ENCODE measurements at places on chromosomes 2 and 18. TPM values are rescaled to one million over a fixed set of nuclear protein-coding genes. Genes with fewer than 3 reads are reported as not detected.
A peak's percentile ranks its signal among the peaks of the same experiment; 100 is the strongest.

GRCh38 chr2:85754313-85755095, 713 bp downstream of the ATOH8 start:
- no peak for DNase-seq

NEMP2 gene
- polyA plus RNA-seq = 0.80 TPM

GRCh38 chr2:229712136-229712535, 2.2 kb downstream of the DNER start:
- no peak for DNase-seq

GRCh38 chr18:3885209-3885792, 435.3 kb downstream of the TGIF1 start:
- no peak for DNase-seq

DNA sequence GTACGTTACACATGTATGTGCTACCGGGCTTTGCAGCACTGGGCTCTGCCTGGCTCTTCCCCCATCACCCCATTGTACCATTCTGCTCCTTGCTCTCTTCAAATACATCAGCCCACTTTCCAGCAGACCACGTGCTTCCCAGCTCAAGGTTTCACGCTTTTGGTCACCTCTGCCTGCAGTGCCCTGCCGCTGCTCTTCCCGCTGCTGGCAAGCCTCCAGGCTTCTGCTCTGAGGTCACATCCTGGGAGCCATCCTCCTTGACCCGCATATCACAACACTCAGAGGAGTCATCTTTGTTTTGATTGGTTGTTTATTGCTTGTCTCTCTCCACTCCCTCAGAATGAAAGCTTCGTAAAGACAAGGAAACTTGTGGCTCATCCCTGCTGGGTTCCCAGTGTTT, 34.1 kb downstream of the KIF5C start:
- no peak for DNase-seq

ALPG gene
- polyA plus RNA-seq = not detected

DNA sequence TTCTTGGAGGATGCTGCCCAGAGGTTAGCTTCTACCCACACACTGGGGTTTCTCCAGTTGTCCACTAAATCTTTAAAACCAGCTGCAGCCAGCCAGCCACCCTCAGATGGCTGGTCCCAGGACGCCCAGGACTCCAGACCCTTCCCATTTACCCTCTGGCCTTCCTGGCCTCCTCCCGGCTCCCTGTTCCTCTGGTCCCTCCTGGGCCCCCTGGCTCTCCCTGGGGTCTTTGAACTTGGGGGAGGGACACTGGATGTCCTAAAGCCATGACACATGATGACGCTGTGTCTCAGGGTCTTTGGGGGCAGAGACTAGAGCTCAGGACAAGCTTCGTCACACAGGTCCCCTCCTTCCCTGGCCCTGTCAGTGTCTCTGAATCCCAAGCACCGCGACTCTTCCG, 201.1 kb upstream of the HDAC4 start:
- DNase-seq = no peak

DNA sequence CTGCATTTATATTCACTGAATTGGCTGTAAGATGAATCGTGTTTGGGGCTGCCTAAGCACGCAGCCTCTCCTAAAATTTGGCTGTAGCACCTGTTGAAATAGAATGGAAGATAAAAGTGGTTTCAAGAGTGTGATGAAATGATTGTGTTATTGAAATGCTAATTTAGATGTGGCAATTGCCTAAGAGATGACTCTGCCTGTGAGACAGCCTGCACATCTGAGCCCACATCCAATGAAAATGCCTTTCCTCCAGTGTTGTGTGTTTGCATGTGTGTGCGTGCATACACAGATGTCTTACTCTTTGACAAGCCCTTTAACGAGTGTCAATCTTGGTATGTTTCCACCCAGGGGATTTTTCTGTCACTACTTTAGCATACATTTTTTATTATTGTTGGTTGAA, 346.9 kb downstream of the MEIS1 start:
- no peak for DNase-seq

DNA sequence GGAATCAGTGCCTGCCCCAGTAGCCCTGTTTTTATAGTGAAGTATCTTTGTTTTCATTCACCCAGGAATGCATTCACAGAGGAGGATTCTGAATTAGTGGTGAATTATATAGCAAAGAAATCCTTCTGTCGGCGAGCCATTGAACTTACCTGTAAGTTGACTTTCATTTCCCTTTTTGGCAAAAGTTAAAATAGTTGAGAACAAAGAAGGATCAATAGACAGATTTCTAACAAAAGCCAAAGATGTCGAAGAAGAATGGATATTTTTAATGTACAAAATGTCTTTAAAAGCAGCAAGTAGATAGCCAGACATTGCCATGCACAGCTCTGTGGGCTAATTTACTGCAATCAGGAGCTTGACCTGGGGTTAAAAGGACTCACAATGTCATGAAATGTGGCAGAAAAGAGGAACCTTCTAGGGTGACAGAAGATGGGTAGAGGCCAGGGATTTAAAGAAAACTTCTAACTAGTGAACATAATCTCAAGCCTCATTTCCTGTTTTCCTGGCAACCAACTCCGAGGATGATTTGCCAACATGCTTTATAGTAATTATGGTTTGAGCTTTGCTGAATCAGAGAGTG, 53.8 kb upstream of the TMEM87B start:
- DNase-seq = no peak

RND3 gene
- 4.5 TPM for polyA plus RNA-seq

DNA sequence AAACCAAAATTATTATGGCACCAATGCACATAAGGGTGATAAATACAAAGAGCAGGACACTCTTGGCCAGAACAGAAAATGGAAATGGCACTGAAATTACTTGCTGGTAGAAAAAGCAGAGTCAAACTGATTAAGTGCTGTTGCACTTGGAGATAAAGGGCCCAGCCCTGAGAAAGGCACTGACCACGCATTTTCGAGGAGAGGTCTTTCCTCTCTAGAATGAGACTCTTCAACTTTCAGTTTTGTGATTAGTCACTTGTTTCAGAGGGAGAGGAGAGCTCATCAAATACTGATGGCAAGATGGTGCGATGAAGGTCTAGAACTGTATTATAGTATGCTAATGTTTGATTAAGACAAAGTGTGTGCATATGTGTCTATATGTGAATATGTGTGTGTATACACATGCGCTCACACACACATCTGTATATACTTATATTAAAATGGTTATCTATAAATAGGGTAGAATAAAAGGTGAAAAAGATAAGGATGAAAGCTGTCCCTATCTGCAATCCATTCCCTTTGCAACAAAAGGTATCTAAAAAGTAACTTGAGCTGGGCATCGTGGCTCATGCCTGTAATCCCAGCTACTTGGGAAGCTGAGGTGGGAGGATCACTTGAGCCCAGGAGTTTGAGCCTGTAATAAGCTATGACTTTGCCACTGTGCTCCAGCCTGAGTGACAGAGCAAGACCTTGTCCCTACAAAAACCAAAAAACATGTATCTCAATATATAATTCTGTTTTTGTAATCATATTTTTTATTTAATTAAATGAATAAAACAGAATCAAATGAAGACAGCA, 48.8 kb upstream of the ZDBF2 start:
- DNase-seq = no peak

GRCh38 chr2:60364491-60364890, 189.0 kb downstream of the BCL11A start:
- no peak for DNase-seq

DNA sequence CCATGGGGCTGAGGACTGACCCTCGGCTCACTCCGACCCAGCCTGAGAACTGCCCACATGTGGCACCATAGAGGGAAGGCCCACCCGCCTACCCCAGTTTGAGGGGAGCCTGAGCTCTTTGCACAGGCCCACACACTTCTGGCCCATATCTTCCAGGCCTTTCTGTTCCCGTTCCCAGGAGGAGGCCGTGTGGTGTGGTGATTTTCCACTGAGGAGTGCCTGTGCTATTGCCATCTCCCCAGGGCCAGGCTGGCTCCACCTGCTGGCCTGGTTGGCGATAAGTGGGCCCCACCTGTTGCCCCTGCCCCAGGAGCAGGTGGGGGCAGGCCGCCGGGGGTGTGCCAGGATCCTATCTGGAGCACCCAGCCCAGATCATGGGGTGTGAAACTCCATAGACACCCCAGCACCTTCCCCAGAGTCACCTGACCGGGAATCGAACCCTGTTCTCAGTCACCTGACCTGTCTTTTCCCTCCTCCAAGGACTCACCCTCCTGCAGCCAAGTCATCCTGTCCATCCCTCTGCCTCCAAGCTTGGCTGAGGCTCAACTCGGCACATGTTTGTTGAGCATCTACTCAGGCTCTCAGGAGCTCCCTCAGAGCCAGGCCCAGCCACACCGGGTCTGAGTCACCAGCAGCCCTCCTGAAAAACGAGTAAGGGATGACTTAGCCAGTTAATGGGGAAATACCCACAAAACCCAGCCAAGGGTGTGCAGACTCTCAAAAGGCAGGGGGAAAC, 120.1 kb downstream of the CYP26B1 start:
- DNase-seq = no peak

- no peak for DNase-seq
Observed at GRCh38 chr2:233084488-233084887, 24.3 kb downstream of the INPP5D start.

DNA sequence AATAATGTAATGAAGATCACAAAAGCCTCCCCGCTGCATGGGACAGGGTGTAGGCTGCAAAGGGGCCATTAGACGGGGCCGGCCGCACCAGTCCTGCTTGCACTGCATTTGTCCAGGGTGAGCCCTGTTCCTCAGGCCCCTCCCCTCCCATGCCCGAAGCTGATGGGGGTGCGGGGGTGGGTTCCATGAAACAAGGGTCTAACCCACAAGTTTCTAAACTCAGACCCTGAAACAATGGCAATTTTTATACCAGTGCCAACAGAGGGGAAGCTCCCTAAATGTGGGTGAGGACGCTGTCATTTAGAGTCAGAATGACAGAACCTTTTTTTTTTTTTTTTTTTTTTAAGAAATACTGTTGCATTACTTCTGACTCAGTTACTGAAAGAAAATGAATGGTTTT, 39.7 kb downstream of the HS6ST1 start:
- peak; percentile 33 for DNase-seq

REL gene
- 1.9 TPM for polyA plus RNA-seq

DNA sequence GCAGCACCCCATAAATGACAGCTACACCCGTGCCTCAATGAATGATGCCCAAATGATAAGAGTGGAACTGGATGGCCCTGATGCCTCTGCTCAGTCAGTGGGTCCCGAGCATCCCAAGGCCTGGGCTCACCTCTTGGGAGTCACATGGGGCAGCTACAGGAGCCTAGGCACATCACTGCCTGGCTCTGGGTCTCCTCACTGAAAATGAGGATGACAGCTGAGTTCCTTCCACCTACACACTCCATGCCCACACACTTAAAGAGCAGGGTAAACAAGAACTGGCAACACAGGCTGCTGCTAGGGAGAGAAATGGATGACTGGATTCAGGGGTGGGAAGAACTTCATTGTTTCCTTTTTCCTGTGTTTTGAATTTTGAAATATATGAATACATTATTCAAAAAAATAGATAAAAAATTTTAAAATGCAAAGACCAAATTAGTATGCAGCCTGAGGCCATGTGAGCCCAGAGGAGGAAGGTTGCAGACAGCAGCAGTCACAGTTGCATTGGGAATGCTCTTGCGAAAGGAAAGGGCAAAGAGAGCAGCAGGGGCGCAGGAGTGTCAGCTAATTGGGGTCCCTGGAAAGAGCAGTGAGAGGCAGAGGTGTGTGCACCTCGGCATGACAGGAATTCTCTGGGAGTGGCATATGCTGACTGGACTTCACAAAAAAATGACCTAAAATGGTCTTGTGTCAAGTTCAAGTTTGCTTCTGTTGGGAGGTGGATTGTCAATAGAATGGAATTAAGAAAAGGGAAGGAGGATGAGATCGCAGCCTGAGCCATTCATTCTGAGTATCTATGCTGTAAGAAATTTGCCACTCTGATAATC, 327.1 kb downstream of the CELF4 start:
- no peak for DNase-seq

DOCK10 gene
- polyA plus RNA-seq = 3.2 TPM

DNA sequence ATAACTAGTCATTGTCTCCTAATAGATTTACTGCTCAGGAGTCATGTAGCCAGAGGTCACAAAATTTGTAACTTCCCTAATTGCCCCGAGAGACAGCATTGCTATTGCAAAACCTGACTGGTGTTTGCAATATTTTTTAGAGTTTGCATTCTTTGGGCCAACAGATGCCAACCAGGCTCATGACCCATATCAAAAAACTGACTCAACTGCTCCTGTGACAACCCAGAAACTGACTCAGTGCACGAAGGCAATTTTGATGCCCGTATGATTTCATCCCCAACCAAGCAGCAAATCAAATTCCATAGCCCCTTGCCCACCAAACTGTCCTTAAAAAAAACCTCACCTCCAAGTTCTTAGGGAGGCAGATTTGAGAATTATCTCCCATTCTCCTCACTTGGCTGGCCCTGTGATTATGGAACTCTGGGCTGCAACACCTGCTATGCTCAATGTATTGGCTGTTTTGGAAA, 951.3 kb downstream of the TSN start:
- DNase-seq = no peak

GRCh38 chr2:45919160-45919650, 267.7 kb downstream of the PRKCE start:
- DNase-seq = peak; percentile 66

NOSTRIN gene
- 67.3 TPM for polyA plus RNA-seq

- DNase-seq = no peak
Observed at GRCh38 chr18:43596105-43596712, 318.9 kb upstream of the SYT4 start.

MAP2 gene
- polyA plus RNA-seq = 6.9 TPM

DNA sequence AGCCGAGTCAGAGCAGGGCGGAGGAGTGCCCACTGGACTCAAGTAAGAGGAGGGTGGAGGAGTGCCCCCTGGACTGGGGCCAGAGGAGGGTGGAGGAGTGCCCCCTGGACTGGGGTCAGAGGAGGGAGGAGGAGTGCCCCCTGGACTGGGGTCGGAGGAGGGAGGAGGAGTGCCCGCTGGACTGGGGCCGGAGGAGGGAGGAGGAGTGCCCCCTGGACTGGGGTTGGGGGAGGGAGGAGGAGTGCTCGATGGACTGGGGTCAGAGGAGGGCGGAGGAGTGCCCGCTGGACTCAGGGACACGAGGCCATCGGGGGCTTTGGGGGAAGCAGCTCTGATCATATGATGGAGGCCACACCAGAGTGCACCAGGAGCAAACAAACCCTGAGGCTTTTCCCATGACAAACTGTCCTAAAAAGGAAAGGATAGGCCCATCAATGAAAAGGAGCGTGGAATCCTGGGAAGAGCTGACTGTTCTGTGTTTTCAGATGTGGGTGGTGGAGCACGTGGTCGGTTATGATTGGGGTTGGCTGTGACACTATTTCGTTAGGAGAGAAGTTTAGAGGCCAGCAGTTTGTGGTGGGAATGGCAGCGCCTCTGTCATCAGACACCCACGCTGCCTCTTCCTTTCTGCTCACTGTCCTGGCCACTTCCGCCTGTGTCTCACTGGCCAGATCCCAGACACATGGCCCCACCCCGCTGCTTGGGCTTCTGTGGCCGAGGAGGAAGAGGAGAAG, 24.5 kb upstream of the HPCAL1 start:
- peak; percentile 60 for DNase-seq

- no peak for DNase-seq
Observed at GRCh38 chr2:83991992-83992391, 467.1 kb downstream of the SUCLG1 start.

- no peak for DNase-seq
Observed at GRCh38 chr2:103292573-103292972, 530.7 kb downstream of the TMEM182 start.

- DNase-seq = no peak
Observed at GRCh38 chr2:130720528-130720927, 8.3 kb upstream of the GPR148 start.

ARL6IP6 gene
- 6.7 TPM for polyA plus RNA-seq

- peak; percentile 34 for DNase-seq
Observed at GRCh38 chr2:236659758-236660150, 90.1 kb downstream of the ACKR3 start.

GRCh38 chr2:216217904-216218260, 108.7 kb downstream of the XRCC5 start:
- DNase-seq = no peak

GRCh38 chr2:216855079-216855478, 4.8 kb downstream of the TNP1 start:
- DNase-seq = no peak

Data from pancreas (tissue), 10 donors.